ENCODE measurements at places on chromosomes 7 and 10.

GRCh38 chr7:52940481-52940880 is 95.0 kb upstream of the POM121L12 start:
- DNase-seq, result no peak

DNA sequence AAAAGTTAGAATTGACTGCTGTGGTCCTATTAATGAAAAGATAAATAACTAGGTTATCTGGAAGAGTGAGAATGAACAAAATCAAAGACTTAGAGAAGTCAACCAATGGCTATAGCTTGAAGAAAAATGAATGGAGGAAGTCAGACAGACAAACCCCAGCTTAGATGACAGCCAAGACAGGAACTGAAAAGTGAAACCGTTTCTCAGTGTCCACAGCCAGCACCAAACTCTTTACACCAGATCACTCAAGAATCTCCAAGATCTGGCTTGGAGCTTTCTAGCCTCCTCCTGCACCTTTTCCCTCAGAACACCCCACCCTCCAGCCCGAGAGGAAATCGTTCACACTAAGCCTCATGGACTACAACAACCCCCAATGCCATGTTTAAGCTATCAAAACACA is 167.0 kb downstream of the SFMBT2 start:
- DNase-seq, result no peak

GRCh38 chr7:2517026-2517425 is 2.5 kb upstream of the LFNG start:
- DNase-seq, result no peak

DNA sequence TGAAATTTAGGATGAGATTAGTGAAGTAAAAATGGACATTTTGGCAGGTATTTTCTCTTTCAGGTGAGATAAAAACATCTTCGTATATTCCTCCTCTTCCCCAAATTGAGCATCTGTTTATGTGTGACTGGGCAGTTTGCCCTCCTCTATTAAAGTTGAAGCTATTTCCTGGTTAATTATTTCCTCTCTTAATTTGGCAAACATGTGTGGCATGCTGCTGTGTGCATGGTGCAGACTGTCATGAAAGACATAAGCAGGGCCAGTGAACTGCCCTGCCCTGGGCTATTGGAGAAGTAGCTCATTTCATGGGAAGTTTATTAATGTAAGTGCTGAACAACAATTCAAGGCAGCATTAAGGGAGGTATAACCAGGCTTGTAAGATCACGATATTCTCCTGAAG is 52.6 kb downstream of the EVX1 start:
- no peak for DNase-seq

DNA sequence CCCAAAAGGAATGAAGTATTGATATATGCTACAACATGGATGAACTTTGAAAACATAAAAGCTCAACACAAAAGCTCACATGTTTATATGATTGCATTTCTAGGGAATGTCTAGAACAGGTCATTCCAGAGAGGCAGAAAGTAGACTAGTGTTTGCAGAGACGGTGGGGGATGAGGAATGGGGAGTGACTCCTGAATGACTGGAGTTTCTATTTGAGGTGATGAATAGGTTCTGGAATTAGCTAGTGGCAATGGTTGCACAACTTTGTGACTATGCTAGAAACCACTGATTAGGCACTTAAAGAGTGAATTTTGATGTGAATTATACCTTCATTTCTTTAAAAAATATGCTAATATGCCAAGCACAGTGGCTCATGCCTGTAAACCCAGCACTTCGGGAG is 6.9 kb downstream of the KPNA7 start:
- DNase-seq, result no peak

DNA sequence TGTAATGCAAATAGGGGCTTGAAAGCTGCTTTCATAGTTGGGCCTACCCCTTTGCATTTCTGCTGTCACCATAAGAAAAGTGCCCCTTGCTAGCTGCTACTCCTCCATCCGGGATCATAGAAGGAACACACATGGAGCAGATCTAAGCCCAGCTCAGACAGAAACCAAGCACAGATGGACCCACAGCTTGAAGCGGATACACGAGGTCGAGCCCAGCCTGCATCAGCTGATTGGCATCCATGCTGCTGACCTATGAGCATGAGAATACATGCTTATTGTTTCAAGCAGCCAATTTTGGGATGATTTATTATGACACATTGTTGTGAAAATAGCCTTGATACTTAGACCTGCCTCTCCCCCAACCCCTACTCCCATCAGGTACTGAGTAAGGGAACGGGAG is 109.2 kb downstream of the ZNF467 start:
- no peak for DNase-seq

DNA sequence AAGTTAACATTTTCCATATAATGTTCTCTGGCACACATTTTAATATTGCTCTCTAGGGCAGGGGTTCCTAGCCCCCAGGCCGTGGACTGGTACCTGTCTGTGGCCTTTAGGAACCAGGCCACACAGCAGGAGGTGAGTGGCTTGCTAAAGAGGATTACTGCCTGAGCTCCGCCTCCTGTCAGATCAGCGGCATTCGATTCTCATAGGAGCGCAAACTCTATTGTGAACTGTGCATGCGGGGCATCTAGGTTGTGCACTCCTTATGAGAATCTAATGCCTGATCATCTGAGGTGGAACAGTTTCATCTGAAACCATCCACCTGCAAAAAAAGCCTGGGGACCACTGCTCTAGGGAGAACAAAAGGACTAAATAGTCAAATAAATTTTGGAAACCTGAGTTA is 65.7 kb downstream of the EXOC6 start:
- no peak for DNase-seq

GRCh38 chr10:80158598-80159127 is 26.1 kb downstream of the PLAC9 start:
- no peak for DNase-seq

DNA sequence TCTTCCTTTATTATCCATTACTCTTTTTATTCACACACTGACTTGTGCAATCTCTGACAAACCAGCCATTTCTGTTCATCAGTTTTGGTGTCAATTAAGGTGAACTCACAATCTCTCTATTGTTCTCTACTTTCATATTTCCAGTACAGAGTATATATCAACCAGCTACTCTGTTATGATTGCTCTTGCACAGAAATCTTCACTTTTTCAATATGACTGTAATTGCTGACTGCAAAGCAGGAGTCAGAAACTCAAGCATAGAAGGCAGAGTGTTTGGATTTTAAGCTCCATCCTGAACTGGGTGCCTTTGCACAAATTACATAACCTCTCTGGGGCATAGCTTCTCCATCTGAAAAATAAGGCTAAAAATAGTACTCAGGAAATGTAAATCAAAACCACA is 1042.0 kb downstream of the GRM8 start:
- no peak for DNase-seq

DNA sequence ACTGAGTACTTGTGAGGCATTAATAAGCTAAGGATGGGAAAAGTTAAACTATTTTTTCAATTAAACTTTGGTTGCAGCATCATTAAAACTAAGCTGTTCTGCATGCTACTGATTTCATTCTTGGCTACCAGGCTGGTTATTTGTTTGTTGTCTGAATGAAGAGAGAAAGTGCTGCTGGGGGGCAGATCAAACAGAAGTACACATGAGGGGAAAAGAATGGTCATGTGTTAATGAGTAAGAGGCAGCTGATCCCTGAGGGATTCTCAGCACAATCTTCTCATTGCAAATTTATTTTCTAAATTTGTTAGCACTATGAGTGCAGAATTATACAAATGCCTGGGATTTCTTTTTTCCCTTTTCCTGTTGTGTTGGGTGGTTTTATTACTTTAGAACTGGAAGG is 213.2 kb upstream of the HPS1 start:
- no peak for DNase-seq

- no peak for DNase-seq
Observed at GRCh38 chr10:33655921-33656320, 321.5 kb upstream of the NRP1 start.

GRCh38 chr7:77293046-77293445 is 93.4 kb upstream of the FGL2 start:
- no peak for DNase-seq

GRCh38 chr7:17233603-17234002 is 64.8 kb upstream of the AHR start:
- DNase-seq, result no peak

GRCh38 chr10:490256-490655 is 199.2 kb downstream of the DIP2C start:
- DNase-seq, result no peak

DNA sequence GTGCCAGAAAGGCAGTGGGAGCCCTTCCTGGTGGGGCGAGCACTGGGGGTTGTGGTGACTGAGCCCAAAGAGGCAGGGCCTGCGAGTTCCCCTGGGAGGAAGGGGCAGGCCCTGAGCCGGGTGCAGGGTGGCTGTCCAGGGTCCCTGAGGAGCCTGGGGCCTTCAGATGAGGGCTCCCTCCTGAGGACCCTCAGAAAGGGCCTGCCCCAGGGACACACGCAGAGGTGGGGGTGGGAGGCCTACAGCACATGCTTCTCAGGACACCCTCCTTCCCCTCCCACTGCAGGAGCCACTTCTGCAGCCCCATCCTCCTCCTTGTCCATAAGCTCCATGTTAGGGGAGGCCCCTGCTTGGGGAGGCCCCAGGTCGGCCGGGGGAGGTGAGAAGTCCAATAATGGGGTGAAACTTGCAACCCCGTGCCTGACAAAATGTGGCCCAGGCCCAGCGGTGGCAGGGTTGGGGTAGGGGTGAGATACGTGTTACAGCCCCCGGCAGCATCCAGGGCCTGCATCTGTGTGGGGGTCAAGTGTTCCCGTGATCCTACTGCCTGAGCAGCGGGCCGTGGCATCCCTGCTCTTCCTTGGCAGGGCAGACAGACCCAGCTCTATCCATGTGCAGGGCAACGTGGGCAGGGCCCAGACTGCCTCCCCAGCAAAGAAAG is 31.8 kb upstream of the RET start:
- no peak for DNase-seq

- no peak for DNase-seq
Observed at GRCh38 chr10:99984211-99985034, 25.3 kb downstream of the DNMBP start.

DNA sequence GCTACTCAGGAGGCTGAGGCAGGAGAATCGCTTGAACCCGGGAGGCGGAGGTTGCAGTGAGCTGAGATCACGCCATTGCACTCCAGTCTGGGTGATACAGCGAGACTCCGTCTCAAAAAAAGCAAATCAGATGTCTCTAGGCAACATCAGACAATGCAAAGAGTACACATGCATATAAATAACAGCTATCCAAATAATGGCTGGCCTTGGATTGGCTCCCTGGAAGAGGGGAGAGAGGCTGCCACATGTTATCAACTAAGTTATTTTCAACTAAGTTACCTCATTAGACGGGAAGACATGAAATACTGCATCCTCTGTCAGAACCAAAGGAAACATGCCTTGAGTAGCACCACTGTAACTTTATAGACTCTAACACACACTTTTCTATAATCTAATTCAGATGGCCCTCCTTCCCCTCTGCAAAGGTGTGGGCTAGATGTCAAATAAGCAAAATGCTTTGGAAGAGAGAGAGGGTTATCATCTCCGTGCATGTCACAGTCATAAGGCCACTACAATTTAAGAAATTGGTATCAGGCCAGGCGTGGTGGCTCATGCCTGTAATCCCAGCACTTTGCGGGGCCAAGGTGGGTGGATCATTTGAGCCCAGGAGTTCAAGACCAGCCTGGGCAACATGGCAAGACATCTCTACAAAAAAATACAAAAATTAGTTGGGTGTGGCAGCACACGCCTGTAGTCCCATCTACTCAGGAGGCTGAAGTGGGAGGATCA is 22.5 kb upstream of the SPOCK2 start:
- DNase-seq, result no peak

DNA sequence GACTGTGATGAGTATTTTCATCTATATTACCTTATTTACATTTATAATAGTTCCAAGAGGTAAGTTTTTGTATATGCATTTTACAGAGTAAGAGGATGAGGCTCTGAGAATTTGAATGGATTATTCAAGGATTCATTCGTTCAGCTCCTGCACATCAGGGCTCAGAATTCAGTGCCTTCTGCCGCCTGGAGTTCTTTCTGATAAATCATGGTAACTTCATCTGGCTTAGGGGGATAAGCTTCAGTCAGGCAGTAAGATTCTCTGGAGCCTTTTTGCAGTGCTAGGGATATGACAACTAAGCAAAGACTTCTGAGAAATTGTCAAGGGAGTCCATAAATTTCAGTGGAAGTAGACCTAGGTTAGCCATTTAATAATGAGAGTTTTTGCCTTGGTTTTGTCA is 668.6 kb downstream of the NRG3 start:
- DNase-seq, result no peak

GRCh38 chr7:76411626-76412025 is 2.1 kb upstream of the SSC4D start:
- no peak for DNase-seq

DNA sequence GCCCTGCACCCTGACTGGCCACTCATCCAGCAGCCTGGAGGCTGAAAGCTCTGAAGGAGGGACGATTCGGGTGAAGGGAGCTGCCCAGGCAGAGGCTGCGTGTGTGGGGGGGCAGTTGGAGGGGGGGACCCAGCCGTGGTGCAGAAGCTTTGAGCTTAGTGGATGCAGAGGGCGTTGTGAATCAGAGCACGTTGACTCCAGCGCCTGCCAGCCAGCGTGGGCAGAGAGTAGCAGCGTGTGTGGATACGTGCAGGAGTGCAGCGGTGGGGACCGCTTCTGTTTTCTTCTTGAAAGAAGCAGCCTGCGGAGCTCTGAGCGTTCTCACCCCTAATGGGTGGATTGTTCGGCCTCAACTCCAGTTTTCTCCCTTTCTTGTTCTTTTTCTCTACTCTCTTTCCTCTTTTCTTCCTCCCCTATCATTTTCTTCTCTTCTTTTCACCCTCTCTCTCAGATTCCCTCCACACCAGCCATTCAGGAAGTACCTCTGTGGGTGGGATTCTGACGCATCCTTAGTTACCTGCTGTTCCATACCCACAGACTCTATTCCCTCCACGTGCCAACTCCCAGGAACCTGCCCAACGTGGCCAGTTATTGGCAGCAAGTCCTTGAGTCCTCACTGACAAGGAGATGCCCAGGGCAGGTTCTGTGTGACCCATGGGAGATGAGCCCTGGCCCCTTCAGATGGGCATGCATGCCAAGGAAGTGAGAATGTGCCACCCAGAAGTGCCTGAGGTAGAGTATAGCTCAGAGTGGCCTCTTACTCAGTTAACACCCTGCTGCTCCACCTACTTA is 47.4 kb downstream of the SORCS3 start:
- no peak for DNase-seq

- DNase-seq, result no peak
Observed at GRCh38 chr10:45432700-45433472, 58.9 kb downstream of the ALOX5 start.

- no peak for DNase-seq
Observed at GRCh38 chr7:40474790-40475680, 340.2 kb downstream of the SUGCT start.

DNA sequence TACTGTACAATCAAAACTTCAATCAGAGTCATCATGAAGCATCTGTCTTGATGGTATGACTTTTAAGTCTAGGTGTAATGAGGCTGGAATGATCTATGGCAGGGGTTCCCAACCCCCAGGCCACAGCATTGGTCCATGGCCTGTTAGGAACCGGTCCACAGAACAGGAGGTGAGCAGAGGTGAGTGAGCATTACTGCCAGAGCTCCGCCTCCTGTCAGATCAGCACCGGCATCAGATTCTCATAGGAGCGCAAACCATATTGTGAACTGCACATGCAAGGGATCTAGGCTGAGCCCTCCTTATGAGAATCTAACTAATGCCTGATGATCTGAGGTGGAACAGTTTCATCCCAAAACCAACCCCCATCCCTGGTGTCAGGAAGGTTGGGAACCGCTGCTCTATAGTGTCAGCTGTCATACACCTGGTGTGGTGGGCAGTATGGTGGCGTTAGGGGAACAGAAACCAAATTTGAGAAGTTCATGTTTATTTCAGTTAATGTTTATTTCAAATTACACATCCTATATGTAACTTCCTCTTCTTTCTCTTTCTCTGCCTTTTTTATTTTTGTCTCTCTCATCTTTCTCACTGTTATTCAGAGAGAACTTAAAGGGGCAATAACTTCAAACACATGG is 432.6 kb downstream of the TNS3 start:
- DNase-seq, result no peak

GRCh38 chr7:115359955-115360354 is 438.1 kb downstream of the MDFIC start:
- DNase-seq, result no peak

Measured in stimulated activated CD8-positive, alpha-beta memory T cell treated with anti-CD3 and anti-CD28 coated beads, Interleukin-15, amount 100 ng/mL, for 4 hours (primary cell).